ENCODE measurements at places on chromosomes 6 and 20.

DNA sequence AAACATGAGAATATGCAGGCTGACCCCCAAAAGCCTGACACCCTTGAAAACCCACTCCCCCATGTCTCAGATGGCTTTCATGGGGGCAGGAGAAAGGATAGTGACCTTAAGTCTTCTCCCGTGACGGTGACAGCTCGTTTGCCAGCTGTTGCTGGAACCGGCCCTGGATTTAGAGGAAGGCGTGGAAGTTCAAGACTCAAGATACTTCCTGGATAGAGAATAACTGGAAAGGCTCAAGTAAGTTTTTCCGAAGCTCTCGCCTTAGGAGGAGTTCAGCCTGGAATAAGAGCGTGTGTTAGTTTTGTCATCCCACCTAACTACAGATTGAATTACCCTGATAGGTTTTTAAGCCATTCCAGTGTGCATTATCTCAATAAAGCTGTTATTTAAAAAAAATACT, 11.6 kb upstream of the MTG2 start:
- no peak for DNase-seq

- DNase-seq: peak; percentile 28
These were observed 85.3 kb upstream of the FYN start for GRCh38 chr6:111958534-111958933.

- no peak for DNase-seq
These were observed 28.4 kb downstream of the DLGAP4 start for GRCh38 chr20:36334281-36335205.

DNA sequence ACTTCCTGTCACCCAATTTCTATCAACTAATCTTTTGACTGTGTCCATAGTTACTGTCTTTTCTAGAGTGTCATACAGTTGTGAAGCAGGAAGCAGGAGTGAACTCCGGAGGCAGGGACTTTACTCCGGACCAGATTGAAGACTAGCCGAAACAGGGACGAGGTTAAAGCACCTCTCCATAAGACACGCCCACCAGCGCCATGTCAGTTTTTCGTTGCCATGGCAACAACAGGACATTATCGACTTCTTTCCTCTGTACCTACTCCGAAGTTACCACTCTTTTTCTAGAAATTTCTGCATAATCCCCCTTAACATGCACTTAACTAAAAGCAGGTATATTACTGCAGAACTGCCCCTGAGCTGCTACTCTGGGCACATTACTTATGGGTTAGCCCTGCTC, 25.2 kb downstream of the TRIM38 start:
- DNase-seq: no peak

Measured in CD4-positive, alpha-beta T cell treated with Interleukin-1 beta for 1 hour (primary cell).